ENCODE measurements at places on chromosomes 2 and 18.

DNA sequence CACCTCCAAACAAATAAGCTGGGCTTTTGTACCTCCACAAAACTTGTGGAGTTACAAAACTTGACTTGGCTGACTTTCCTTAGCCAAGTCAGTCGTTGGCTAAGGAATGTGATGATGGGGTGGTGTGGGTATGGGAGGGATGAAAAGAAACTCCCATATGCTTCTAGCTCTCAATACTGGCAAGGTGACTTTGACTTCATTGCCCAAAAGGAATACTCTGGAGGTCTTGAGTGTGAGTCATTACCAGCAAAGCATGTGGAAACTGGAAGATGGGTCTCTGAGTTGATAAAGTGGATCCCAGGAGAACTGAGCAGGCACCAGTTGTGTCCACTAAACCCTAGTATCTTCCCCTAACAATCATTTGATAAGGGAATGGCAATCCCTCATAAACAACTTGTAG lies 226.7 kb downstream of the GULP1 start:
- no peak for DNase-seq

DNA sequence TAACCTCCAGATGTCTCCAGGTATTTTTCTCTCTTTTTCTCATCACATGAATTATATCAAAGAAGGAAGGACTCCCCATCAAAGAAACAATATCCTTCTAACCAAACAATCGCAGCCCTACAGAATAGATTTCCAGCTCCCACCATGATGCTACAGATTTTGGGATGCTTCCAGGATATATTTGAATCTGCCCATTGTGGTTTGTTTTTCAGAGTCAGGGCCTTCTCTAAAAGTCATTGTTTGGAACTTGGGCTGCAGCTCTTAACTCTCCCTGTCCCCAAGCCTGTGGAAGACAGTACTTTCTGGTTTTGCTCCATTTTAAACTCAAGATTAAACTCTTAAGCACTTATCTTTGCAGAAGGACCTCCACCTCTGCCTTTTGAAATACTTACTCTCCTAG lies 223.2 kb downstream of the PMAIP1 start:
- no peak for DNase-seq

DNA sequence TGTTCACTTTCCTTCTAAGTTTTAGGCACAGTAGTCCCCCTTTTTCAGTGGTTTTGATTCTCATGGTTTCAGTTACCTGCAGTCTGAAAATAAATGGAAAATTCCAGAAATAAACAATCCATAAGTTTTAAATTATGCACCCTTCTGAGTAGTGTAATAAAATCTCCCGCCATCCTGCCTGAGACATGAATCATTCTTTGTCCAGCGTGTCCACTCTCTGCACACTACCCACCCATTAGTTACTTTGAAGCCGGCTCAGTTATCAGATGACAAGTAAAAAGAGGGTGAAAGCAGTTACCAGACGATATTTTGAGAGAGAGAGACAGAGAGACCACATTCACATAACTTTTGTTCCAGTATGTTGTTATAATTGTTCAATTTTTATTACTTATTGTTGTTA lies 400.5 kb downstream of the TMX3 start:
- DNase-seq = no peak

DNA sequence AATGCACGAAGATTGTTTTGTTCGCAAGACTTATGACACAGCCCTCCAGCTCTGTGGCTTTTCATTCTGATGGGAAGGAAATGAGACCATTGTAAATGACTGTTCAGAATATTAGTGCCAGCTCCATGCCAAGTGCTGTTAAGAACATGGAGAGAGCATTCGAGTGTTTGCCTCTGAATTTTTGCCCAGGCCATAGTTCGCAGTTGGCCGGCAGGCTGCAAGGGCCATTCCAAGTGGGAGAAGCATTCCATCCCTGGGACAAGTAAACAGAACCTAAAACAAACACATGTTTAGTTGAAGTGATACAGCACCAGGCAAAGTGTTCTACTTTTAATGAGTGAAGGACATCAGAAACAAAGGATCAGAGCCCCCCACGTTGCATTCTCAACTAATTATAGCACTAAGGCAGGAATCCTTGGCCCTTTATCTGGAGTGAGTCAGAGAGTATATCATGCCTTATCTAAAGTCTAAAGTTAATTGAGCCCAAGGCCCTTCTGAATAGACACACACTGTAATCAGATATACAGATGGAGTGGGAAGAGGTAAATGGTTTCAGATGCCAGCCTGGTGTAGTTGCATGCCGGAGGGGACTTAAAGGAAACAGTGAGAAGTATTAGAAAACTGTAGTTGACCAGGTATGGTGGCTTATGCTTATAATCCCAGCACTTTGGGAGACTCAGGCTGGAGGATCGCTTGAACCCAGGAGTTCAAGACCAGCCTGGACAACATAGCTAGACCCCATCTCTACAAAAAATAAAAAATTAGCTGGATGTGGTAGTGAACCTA lies 53.3 kb downstream of the NEDD4L start:
- no peak for DNase-seq

DNA sequence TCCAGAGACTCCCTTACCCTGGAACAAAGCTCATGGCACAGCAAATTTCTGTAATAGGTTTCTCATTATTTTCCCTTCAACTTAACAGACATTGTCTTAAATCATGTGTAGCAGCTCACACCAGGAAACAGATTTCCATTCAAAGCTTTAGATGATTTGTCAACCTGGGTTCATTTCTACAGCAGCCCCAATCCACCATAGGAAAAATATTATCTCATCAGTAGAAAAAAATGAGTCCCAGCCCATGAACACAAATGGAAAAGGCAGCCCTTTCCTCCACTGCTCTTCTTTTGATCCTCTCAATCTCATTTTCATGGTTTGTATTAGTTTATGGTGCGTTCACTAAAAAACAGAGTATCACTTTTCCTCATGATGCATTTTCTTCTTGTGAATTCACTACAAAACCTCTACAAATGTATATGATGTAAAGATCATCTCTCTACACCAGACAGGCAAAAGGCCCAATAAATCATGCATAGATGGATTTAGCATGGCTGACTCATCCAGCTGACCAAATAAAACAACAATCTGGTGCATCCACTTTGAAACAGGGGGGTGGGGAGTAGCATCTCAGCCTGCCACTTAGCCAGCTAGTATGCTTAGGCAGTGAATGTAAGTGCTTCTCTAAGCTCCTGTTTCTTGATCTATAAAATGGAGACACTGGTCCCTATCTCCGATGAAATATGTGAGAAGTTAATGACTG lies 78.6 kb downstream of the SATB2 start:
- DNase-seq = no peak

Measured in Kasumi-1 (cell line).